Stimulated activated CD4-positive, alpha-beta T cell treated with anti-CD3 and anti-CD28 coated beads, TNF-alpha, amount 100 ng/mL, for 24 hours (primary cell): ENCODE measurements at places on chromosomes 12 and 14.

DNA sequence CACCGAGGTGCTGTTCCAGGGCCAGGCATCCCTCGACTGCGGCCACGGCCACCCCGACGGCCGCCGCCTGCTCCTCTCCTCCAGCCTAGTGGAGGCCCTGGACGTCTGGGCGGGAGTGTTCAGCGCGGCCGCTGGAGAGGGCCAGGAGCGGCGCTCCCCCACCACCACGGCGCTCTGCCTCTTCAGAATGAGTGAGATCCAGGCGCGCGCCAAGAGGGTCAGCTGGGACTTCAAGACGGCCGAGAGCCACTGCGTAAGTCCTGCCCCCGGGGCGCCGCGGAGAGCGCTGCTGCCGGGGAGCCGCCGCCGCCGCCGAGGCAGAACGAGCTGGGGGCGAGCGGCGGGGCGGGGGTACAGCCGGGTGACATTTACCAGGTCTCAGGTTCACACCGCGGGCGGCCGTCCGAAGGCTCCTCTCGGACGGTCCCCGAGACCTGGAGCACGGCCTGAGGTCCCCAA, 1.4 kb downstream of the PLXNC1 start:
- DNase-seq = no peak

GRCh38 chr12:132631666-132632065, 13.1 kb downstream of the P2RX2 start:
- DNase-seq = no peak

GRCh38 chr14:24839617-24840203, 205.7 kb upstream of the GZMB start:
- no peak for DNase-seq

DNA sequence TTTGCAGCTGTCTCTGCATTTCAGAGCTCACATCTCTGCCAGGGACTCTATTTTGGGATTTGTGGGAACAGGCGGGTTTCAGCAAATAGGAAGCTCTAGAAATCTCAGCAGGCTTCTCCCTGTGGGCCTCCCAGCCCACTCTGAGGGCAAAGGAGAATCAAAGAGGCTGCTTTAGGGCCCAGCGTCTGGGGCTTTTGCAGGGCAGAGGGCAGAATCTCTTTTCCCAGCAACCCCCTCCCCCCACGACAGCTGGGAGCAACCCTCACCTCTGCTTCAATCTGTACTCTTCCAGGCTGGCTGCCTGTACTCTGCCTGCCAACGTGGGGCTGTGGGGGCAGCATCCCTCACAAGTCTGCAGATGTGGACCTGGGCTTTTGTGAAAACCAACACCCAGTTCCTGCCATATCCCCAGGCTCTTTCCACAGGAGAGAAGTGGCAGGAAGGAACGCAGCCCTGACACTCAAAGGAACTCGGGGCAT, 529.6 kb upstream of the TBX3 start:
- DNase-seq = no peak

GRCh38 chr12:57521525-57522010, 1.1 kb upstream of the MBD6 start:
- no peak for DNase-seq

- DNase-seq = no peak
These were observed 111.5 kb downstream of the PAX9 start for GRCh38 chr14:36773136-36773540.

- no peak for DNase-seq
These were observed 119.9 kb downstream of the CACNA1C start for GRCh38 chr12:2172491-2173214.

- DNase-seq = no peak
These were observed 13.5 kb downstream of the SLC7A7 start for GRCh38 chr14:22801716-22802115.

GRCh38 chr14:77804592-77804991, 4.7 kb downstream of the ADCK1 start:
- no peak for DNase-seq

GRCh38 chr14:79165471-79166090, 995.4 kb downstream of the NRXN3 start:
- DNase-seq = no peak

DNA sequence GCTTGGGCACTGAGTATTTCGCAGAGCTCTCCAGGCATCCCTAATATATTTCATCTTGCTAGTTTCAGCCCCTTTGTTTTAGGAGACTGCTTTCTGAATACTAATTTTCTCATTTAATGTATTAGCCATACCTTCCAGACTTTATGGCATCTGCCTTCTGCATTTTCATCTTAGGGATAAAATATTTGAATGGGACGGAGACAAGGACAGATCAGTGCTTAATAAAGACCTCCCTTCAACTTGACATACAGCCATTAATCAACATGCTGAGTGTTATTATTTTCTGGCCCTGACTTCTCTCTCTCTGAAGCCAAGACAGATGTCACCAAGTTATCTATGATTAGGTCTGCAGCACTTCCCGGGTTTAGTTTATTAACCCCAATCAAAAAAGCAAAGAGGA, 42.4 kb downstream of the CACNA2D4 start:
- DNase-seq = no peak

GRCh38 chr14:54098536-54098935, 141.9 kb upstream of the BMP4 start:
- no peak for DNase-seq

- DNase-seq = no peak
These were observed 14.4 kb downstream of the HHIPL1 start for GRCh38 chr14:99659333-99659741.

DNA sequence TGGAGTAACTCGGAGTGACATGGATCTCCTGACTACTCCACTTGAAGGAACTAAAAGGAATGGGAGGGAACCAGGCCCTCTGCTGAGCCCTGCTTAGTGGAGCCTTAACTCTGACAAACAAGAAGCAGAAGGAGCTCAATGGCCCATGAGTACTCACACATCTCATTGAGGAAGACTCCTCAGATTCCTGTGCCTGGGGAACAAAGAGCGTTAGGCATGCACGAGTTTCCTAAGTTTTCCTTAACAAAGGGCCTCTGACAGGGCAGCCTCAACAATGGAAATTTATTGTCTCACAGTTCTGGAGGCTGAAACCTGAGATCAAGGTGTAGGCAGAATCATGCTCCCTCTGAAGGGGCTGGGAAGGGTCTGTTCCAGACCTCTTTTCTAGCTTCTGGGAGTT, 185.7 kb upstream of the NTF3 start:
- DNase-seq = no peak

- DNase-seq = no peak
These were observed 691.1 kb downstream of the FLRT2 start for GRCh38 chr14:86221000-86221399.

DNA sequence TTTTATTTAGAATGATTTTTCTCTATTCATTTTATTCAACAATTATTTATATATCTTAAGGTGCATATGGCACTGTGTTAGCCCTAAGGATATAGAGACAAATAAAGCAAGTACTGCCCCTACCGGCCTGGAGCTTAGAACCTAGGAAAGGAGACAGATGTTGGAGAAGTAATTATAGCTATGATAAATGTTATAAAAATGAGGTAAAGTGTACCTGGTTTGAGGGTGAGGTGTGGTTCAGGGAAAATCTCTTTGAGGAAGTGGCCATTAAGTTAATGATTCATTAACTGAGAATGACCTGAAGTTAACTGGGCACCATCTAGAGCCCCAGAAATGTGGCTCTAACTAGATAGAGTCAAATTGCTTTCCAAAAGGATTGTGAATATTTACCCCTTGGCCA, 31.9 kb downstream of the CDKL1 start:
- no peak for DNase-seq

DNA sequence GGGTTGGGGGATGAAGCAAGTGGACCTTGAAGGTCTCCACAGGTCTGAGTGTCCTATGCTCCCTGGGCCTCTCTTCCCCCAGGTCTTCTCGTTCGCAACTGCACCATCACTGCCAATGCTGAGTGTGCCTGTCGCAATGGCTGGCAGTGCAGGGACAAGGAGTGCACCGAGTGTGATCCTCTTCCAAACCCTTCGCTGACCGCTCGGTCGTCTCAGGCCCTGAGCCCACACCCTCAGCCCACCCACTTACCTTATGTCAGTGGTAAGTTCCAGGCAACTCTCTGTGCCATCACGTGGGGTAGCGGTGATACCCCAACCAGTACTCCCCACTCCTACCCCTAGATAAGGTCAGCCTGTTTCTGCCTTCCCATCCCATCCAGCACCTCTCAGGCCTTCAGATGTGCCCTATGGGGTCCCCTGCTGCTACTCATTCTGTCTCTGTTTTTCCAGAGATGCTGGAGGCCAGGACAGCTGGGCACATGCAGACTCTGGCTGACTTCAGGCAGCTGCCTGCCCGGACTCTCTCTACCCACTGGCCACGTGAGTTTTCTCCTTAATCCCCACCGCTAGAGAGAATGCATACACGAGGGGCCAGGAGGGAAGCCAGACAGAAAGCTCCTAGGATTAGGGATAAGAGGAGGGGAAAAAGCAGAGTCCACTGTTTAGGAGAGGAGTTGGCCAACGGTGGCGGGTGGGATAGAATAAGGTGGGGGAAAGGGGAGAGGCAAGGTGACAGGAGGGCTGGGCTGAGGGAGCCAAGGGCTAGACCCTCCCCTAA, 1.6 kb upstream of the TAPBPL start:
- DNase-seq = no peak

GRCh38 chr12:80442426-80443222, 1.4 kb upstream of the PTPRQ start:
- DNase-seq = no peak

DNA sequence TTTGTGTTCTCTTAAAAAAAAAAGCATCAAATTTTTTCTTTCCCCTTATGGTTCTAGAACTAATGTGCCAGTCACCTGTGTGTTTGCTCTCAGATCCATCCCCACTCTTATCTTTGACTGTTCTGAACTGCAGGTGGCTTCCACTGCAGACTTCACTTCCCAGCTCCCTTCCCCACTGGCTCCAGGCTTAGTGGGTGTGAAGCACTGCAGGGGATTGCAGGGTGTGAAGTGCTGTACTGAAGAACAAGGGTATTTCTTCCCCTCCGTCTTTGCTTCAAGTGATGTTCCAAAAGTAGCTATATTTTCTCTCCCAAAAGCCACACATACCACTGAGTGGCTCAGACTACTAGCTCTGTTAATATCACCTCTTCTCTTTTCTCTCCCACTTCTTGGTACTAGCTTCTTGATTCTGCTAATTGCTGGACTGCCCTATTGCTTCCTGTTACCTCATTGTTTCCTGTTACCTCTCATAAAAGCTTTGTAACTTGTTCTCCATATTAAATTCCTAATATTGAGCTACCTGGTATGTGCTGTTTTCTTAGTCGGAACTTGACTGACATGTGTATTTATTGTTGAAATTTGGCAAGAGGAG, 115.4 kb upstream of the PRICKLE1 start:
- DNase-seq = no peak

DNA sequence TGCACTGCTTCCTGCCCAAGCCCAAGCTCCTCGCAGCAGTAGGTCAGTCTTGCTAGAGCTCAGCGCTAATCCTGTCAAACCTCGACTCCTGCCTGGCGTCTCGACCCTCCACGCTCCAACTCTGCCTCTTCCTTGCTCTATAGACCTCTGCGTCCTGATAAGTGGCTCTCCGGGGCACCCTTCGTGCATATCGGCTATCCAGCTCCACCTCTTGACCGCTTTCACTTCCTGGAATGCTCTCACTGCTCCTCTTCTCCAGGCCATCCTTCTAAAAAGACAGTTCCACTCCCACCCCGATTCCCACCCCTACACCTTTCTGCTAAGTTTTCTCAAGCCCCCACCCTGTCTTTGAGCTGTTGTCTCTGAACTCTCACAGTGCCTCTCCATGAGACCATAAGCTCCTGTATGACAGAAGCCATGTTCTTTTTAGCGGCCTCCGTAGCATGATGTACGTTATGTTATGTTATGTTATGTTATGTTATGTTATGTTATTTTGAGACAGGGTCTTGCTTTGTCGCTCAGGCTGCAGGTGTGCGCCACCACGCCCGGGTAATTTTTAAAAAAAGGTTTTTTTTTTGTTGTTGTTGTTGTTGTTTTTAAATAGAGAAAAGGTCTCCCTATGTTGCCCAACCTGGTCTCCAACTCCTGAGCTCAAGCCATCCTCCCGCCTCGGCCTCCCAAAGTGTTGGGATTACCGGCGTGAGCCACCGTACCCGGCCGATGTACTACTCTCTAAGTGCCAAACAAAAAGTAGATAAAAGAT, 601 bp downstream of the COX14 start:
- no peak for DNase-seq

- no peak for DNase-seq
These were observed 21.4 kb downstream of the KCTD10 start for GRCh38 chr12:109455706-109456105.

DNA sequence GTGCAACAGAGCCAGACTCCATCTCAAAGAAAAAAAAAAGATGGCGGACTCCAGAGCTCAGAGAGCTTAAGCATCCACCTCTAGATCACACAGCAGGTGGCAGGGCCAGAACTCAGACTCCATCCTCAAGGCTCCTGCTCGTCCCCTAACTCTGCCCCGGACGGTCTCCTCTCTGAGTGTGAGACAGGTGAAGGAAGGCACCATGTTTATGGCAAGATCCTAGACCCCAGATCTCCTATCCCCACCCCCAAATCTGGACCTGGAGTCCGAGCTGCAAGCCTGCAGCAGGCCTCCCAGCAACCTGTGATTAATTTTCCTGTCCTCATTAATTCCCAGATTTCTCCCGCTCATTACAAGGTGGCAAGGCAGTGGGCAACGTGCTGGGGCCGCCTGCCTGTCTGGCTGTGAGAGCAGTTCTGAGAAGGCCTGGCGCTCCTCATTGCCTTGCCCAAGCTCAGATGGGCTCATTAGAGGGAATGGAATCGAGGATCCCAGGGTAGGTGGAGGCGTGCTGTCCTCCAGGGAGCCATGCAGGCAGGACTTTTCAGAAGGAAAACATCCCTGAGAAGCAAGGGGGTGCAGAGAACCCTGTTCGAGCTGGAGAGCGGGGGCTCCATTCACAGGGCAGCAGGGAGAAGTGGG, 296.6 kb upstream of the RTL1 start:
- no peak for DNase-seq

DNA sequence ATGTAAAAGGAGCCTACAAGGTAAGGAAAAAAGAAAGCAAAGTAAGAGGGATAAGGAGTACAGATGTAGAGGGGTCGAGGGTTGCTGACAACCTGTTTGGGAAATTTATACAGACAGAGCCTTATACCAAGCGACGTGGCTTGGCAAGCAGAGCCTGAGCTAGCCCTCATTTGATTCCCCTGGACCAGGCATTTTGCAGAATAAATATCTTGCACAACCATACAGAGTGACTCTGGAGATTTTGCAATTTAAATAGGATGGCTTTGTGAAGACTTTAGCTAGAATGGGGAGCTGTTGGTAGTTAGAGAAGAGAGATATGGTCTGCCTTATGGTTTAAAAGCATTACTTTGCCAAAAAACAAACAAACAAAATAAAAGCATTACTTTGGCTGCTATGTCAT, 11.1 kb upstream of the ANO6 start:
- no peak for DNase-seq

DNA sequence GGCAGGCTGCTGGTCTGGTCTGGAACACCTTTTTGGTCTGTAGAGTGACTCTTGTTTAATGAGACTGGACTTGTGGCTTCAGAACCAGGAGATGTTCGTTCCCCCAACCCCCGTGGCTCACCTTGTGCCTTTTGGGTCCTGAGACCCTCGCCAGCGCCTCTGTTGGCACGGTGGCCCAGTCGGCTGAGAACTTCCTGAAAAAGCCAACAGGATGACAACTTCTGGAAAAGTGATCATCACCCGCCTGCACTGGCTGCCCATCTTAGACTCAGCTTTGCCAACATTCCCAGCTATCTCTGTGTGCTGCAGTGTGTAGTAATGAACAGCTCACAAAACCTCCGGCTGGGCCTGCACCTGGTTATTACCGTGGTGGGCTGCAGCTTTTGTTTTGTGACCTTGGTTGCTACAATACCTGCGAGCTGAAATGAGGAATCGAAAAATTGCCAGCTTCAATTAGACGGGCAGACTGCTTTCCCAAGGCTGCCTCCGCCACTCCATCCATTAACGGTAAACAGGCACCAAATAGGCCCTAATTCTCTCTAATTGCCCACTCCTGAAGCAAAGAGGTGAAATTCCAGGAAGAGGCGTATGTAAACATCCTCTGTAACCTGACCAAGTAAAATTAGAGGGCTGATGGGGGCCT, 16.0 kb downstream of the MEG3 start:
- no peak for DNase-seq
